ENCODE measurements at places on chromosomes 16 and 17.

- DNase-seq: no peak
These were observed 222.1 kb downstream of the SOX9 start for GRCh38 chr17:72342627-72343527.

DNA sequence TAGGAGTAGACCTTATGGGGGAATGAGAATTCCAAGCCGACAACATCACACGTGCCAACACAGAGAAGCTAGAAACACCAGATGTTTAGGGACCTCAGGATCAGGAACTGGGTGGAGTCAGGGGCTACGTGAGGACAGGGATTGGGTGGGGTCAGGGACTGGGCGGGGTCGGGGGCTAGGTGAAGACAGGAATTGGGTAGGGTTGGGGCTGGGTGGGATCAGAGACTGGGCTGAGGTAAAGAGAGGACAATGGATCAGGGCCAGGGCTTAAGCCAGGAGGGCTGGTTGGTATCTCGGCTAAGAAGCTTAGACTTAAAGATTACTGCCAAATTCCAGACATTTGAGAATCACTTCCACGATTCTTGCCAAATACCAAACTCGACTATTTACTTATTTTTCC, 11.6 kb downstream of the TEKT5 start:
- no peak for DNase-seq

- DNase-seq: no peak
These were observed 6.0 kb upstream of the BHLHA9 start for GRCh38 chr17:1264196-1264595.

GRCh38 chr16:11342021-11342855, 3.0 kb upstream of the RMI2 start:
- DNase-seq: no peak

DNA sequence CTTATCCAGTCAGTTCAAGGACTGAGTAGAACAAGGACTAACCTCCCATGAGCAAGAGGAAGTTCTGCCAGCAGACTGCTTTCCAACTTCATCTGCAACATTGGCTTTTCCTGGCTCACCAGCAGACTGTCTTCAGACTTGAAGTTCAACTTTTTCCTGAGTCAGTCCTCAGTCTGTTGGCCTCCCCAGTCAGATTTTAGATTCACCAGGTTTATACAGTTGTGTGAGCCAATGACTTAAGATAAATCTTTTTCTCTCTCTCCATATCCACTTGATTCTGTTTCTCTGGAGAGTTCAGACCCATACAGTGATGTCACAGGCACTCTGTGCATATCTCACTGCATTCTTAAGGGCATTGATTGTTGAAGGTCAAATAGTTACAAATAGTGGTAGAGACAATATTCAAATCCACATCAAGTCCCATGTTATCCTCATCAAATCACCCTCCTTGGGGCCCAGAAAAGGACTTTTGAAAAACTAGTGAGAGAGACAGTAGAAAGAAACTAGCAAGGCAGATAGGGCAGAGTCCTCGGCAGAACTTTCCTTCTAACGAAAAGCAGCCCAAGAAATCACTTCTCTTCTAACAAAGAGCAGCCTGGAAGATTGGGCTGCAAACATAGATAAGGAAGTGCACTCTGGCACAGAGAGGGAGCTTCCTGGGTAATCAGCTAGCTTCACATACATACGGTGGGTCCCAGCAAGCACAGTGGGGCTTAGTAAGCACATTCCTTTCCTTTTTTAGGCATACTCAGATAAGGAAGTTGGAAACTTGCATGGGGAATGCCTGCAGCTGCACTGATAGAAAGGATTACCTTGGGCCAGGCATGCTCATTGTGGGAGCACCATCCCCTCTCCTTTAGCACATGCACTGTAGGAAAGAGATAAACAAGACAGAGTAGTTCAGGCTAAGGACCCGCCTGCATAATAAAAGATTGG, 132.3 kb upstream of the FAM20A start:
- DNase-seq: no peak

DNA sequence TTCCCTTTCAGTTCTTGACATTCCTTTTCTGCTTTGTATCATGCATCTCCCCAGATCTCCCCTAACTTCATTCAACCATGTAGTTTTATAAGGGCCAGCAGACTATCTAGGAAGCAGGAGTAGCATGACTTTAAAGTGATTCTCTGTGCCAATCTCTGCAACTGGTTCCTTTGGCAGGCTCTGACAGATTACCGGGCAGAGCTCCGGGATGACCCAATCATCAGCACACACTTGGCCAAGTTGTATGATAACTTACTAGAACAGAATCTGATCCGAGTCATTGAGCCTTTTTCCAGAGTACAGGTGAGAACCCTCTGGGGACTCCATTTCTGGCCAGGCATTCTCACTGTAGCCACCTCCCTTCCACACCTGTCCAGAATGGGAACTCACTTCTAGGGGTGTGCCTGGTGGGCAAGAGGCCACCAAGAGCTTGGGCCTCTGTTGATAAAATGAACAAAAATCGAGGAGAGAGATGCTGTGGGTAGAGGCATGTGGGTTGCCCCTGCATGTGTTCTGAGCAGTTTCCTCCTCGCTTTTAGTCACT, 7.6 kb upstream of the CDK5R1 start:
- DNase-seq: no peak
